ENCODE measurements at places on chromosomes 6 and 20.

DNA sequence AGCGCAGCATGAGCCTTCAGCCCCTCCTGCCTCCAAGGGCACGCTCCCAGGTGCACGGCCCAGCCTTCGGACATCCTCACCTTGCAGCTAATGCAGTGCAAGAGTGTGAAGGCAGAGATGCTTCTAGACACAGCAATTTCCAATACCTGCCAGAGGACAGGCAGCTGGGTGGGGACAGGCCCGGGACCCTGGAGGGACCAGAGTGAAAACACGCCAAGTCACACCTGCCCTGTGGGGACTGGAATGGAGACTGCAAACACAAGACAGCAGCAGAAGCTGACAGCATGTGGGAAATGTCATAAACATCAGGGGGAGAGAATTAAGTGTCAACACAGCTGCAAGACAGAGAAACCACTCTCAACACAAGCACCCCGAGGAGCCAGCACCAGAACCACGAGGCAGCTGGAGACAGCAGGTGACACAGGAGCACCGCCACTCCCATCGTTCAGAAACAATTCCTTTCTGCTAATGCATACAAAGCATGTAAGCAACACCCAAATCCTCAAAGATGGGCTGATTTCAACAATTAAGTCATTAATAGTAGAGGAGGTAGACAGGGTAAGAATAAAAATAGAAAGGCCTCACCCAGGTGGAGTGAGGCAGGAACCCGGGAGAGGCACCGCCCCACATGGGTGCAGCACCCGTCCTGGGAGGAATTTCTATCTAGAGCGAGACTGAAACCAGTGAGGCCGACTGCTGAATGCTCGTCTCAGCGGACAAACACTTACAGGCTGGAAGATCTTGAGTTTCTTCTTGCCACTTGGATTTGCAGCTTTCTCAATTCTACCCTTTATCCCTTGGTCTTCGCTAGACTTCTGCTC is 17.1 kb downstream of the DIDO1 start:
- peaks cover 87% of the 10 kb centered on the region for H3K36me3 ChIP-seq
- H3K27me3 ChIP-seq, result no peaks in the 10 kb centered on the region

- no peaks in the 10 kb centered on the region for H3K36me3 ChIP-seq
- H3K27me3 ChIP-seq, result no peaks in the 10 kb centered on the region
- H3K4me3 ChIP-seq, result no peak overlapping the region
- no peak overlapping the region for H3K27ac ChIP-seq
Measured at GRCh38 chr6:170525795-170526194, 27.3 kb downstream of the PSMB1 start.

DNA sequence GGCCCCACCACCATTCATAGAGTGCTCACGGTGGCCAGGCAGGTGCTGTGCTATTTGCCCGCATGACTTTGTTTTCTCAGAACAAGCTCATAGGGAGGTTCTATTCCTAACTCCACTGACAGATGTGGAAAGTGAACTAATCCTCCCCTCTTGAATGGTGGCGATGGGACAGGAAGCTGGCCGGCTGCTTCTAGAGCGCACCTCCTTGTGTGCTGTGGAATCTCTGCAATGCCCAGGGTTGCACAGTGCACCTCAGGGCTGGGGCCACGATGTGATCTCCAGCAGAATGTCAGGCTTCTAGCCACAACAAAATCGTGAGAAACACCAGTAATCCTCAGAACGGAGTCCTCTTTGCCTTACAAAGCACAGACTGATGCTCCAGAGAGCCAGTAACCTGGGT is 53.8 kb upstream of the SLC22A23 start:
- H3K36me3 ChIP-seq, result no peaks in the 10 kb centered on the region
- no peak for DNase-seq
- no peak overlapping the region for H3K4me3 ChIP-seq
- H3K27me3 ChIP-seq, result no peaks in the 10 kb centered on the region
- H3K27ac ChIP-seq, result no peak overlapping the region

DNA sequence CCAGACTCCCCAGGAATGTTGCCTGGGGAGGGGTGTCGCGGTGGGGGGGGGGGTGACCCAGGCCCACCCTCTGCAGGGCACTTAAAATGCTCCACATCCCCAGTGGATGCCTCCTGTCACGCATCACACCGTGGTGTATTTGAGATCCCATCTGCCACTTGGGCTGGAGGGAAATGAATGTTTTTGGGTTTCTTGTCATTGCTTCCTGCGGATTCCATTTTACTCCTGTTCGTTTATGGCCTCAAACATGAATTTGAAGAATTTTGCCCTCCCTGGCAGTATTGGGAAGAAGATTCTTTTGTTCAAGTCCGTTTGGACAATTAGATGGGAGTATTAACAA is 544 bp upstream of the KHDC1 start:
- no peak for DNase-seq
- peaks cover 16% of the 10 kb centered on the region for H3K4me1 ChIP-seq
- H3K4me3 ChIP-seq, result peak overlapping the region; percentile 89
- H3K36me3 ChIP-seq, result no peaks in the 10 kb centered on the region

DNA sequence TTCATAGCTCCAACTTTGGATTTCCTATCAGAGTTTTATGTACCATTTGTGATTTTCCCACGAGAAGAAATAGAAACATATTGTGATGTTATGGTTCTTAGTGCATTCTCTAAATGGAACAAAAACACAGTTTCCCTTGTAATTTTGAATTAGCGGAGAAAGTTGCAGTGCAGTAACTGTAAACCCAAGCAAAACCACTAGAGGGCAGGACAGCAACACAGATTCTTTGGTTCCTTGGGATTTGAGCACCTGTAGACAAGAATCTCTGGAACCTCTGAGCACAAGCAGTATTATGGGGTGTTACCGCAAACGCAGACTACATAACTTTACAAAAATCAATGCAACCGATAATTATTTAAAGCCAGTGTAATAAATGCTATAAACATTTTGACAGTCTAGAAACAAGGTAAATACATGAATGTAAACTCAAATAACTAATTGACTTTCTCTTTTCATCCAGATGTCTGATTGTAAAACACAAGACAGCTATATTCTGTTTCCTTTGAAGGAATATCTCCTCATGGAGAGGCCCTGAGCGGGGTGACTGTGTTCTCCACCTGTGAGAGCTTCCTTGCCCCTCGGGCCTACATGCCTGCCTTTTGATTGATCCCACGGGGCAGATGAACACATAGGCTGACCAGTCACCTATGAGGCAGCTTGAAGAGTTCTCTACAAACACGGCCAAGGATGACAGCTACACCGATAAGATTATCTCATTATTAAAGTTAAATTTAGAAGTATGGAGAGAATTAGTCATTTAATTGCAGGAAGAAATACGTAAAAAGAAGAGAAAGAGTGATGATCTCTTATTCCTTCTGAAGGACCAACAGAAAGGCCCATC is 67.5 kb upstream of the COL21A1 start:
- H3K4me1 ChIP-seq, result no peaks in the 10 kb centered on the region
- DNase-seq, result no peak
- H3K27me3 ChIP-seq, result no peaks in the 10 kb centered on the region

DNA sequence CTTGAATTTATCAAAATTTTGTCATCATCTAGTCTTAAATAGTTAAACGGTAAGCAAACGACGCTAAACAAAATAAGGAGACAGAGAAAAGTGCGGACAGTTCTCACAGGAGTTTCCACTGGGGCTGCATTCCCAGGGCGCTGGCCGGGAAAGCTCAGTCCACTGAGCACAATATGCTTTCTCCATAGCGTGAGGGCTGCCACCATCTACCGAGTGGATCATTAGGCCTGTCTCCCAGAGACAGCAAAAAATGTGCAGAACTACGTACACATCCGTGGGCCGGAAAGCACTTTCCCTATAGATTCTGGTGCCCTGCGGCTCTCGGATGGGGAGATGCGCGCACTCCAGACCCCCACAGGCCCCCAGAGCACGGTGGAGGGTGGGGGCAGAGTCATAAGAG is 84.9 kb downstream of the THBS2 start:
- H3K27ac ChIP-seq, result no peak overlapping the region
- no peaks in the 10 kb centered on the region for H3K4me1 ChIP-seq
- no peaks in the 10 kb centered on the region for H3K27me3 ChIP-seq

- no peak overlapping the region for H3K4me3 ChIP-seq
- peaks cover 9% of the 10 kb centered on the region for H3K36me3 ChIP-seq
- no peak overlapping the region for H3K27ac ChIP-seq
- no peaks in the 10 kb centered on the region for H3K27me3 ChIP-seq
- H3K4me1 ChIP-seq, result peaks cover 5% of the 10 kb centered on the region
- no peak for DNase-seq
Measured at GRCh38 chr20:39029364-39029763, 67.2 kb downstream of the DHX35 start.

DNA sequence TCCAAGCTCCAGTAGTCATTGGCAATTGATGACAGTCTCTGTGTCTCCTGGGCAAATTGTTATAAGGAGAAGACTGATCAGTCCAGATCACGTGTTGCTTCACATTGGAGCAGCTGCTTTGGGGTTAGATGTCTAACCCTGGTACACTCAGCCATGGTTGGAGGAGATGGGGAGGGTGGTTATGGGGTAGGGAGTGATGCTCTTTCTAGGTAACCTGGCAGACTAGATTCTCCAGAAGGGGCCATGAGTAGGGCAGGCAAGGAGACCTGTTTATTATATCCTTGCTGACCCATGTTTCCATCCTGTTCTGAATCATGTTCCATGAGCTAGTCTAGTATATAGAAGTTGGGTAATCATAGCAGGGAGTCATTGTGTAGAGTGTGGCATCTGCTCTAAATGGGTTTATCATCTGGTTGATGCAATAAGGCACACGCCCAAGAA is 50.8 kb upstream of the BACH2 start:
- no peak overlapping the region for H3K4me3 ChIP-seq
- peaks cover 17% of the 10 kb centered on the region for H3K4me1 ChIP-seq
- no peaks in the 10 kb centered on the region for H3K36me3 ChIP-seq
- no peak overlapping the region for H3K27ac ChIP-seq

GRCh38 chr20:51801823-51802123 is 548 bp downstream of the SALL4 start:
- H3K27ac ChIP-seq, result no peak overlapping the region
- H3K36me3 ChIP-seq, result no peaks in the 10 kb centered on the region
- no peak overlapping the region for H3K4me3 ChIP-seq
- DNase-seq, result no peak
- H3K4me1 ChIP-seq, result peaks cover 8% of the 10 kb centered on the region

GRCh38 chr20:19815553-19815991 is 57.5 kb downstream of the RIN2 start:
- H3K27me3 ChIP-seq, result no peaks in the 10 kb centered on the region
- no peak overlapping the region for H3K4me3 ChIP-seq
- H3K27ac ChIP-seq, result no peak overlapping the region
- no peaks in the 10 kb centered on the region for H3K36me3 ChIP-seq
- H3K4me1 ChIP-seq, result no peaks in the 10 kb centered on the region
- no peak for DNase-seq

DNA sequence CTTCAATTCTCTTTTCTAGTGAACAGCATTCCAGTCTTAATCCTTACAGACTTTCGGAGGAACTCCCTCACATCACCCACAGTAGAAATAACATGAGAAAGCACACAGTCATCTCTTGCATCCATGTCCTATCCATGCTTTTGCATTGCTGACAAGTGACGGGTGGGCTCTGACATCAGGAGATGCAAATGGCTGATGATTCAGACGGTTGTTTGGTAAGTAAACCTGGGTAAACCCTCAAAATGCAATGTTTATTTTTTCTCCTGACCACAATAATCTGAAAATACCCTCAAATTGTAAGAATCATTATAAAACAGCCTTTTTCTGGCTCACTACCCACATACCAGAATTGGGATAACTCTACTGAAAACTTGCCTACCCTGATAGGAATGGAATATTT is 792.0 kb downstream of the MAFB start:
- no peak for DNase-seq
- H3K36me3 ChIP-seq, result no peaks in the 10 kb centered on the region
- H3K4me1 ChIP-seq, result no peaks in the 10 kb centered on the region
- no peaks in the 10 kb centered on the region for H3K27me3 ChIP-seq
- no peak overlapping the region for H3K27ac ChIP-seq

DNA sequence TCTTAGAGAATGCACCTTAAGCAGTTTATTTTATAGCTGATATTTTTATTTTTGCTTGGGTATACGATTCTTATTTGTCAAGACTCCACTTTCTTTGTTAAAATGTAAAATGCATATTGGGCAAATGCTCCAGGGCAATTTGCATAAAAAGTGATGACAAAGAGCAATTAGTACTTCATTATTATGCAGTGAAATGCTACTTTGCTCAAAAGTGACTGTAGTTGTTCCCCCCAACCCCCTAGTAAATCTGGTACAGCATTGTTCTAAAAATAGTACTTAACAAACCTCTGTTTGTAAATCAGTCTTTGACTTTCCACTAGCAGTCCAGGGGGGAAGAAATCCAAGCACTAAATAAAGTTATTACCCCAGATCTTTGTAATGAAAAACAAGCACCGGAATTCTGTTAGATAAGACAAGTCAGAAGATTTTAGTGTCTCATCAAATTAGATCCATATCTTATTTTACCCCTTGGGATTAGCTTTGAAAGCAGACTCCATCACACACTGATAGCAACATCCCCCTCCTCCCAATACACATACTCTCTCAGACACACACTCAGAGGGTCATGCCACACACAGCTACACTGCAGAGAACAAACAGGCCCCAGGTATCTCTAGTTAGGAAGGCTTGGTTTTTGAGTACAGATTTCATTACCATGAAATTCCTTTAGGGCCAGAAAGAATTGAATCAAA is 32.9 kb upstream of the BACH2 start:
- no peak overlapping the region for H3K4me3 ChIP-seq
- H3K36me3 ChIP-seq, result no peaks in the 10 kb centered on the region
- no peak overlapping the region for H3K27ac ChIP-seq

- no peak for DNase-seq
- H3K4me3 ChIP-seq, result no peak overlapping the region
- H3K27ac ChIP-seq, result no peak overlapping the region
- H3K27me3 ChIP-seq, result peaks cover 3% of the 10 kb centered on the region
- no peaks in the 10 kb centered on the region for H3K36me3 ChIP-seq
Measured at GRCh38 chr6:154705471-154706113, 27.6 kb upstream of the SCAF8 start.

DNA sequence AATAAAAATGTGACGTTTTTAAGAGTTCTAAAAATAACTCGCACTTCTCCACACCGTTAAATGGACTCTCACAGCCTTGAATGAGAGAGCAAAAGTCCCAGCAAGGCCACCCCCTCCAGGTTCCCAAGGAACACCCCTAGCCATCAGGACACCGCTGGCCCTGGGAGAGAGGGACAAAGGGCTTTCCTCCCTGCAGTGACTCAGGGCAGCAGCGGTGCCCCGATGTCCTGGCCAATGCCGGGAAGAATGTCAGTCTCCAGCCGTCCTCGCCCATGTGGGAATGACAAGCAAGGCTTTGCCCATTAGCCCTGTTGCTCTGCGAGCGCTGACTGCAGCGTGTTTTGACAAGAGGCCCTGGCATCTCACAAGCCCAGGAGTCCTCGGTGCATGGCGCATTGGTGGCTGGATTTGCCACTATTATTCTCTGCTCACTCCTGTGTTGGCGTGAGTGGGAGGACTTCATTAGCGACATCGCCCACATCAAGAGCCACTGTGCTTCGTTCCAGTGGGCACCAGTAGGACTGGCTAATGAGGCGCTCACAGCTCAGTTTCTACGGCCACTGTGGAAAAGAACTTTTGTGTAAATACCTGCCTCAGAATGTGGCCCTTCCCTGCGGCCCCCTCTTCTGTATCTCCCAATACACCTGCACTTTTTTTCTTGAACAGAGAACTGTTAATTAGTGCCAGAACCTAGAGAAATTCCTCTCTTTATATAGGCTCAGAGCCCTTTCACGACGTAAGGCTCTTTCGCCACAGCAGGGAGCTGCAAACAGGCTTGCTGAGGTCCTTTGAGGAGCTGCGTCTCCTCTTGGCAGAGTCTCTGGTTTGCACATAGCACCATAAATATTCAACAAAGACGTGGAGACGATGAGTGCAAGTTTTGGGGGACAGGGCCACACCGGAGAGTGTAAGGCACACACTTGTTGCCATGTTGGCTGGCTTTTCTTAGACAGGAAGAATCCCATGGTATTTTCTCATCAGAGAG is 336.6 kb downstream of the TAF4 start:
- no peak overlapping the region for H3K4me3 ChIP-seq
- no peak for DNase-seq
- no peak overlapping the region for H3K27ac ChIP-seq
- no peaks in the 10 kb centered on the region for H3K27me3 ChIP-seq
- H3K4me1 ChIP-seq, result no peaks in the 10 kb centered on the region

Measured in CD8-positive, alpha-beta memory T cell (primary cell).